ENCODE measurements at places on chromosomes 3 and 15. TPM values are rescaled to one million over a fixed set of nuclear protein-coding genes. Genes with fewer than 3 reads are reported as not detected.
A peak's percentile ranks its signal among the peaks of the same experiment; 100 is the strongest.

GRCh38 chr3:69200384-69201068 lies 78.1 kb upstream of the LMOD3 start:
- peak; percentile 78 for DNase-seq

- DNase-seq = no peak
Measured at GRCh38 chr3:23668430-23668904, 137.3 kb upstream of the UBE2E1 start.

DNA sequence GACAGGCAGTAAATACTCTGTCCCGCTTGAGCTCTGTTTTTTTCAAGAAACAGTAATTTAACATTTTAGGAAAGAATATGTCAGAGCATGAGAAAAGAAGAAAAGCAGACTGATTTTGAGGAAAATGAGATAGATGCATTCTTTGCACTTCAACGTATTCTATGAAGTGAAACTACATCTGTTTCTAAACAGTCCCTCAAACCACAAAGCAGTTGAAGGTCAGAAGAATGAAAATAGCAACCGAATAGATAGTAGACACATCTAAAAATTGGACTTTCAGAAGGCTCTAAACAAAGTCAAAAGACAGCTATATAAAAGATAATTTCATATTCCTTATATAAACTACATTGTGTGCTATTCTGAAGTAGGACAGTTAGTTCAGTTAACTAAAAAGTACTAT lies 172.6 kb upstream of the LRRC3B start:
- DNase-seq = no peak

DNA sequence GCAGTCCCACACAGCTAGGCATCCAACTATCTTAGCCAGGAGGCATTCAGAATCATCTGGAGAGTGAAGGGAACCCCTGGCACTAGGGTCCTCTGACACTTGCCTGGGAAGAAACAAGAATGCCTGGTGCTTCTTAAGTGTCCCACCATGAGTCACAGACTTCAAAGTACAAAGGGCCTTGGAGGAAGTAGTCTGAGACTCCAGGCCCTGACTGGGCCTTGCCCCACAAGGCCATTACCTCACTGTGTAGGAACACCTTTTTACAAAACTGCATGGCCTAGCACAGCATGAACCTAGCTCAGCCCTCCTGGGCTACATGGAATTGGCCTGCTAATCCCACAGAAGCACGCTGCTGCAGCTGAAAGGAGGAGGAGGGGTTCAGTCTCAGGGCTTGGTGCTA lies 104.5 kb upstream of the SLCO2A1 start:
- no peak for DNase-seq

DNA sequence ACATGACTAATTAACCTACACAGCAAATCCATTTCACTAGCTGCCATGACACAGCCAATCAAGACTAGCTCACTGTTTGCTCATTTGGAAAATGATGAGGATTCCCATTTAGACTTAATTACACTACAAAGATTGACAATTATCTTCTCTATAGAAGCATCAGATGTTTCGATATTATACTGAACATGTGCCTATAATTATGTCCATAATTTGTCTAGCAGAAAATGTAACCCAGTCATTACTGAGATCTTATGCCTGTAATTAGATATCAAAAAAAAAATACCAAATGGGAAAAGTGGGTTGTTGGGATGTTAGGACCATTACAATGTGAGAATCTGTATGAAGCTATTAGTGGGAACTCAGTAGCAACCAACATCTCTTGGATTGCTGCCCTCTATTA lies 344.2 kb upstream of the MCTP2 start:
- DNase-seq = no peak

DNA sequence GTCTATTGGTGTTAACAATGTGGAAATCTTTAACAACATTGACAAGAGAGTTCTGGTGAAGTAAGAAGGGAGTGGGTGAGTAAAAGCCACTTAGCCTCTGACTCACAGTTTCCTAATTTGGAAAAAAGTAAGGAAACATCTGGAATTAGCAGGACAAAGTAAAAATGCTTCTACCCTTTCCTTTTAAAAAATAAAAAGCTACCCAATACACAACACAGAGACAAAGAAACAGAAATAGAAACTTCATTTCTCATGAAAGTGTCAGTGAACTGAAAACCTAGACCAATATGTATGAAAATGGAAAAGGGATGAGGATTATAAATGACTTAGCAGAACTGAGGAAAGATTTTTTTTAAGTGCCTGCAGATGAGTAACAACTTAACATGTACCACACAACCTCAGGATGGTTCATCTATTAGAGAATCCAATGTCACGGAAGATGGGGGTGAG lies 65.4 kb downstream of the SSR3 start:
- DNase-seq = no peak

- DNase-seq = no peak
Measured at GRCh38 chr3:136772709-136773108, 20.5 kb upstream of the STAG1 start.

DNA sequence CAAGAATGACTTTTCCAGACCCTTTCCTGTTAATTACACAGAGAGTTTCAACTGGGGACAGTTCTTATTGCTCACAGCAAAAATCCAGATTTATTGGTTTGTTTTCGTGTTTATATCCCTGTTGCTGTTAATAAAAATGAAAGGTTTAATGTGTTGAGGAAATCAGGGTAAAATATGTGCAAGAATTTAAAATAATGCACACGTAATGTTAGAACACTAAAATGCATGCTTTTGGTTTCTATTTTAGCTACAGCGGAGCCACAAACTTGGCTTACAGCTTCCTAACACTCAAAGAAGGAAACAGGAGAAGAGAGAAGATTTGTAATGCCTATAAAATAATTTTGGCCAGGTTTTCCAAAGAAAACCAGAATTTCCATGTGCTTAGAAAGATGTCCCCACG lies 62.7 kb downstream of the CASR start:
- no peak for DNase-seq

GRCh38 chr15:70100474-70101341 lies 3.0 kb upstream of the TLE3 start:
- peak; percentile 68 for DNase-seq

GRCh38 chr3:43372809-43373559 lies 86.6 kb downstream of the SNRK start:
- DNase-seq = no peak

DNA sequence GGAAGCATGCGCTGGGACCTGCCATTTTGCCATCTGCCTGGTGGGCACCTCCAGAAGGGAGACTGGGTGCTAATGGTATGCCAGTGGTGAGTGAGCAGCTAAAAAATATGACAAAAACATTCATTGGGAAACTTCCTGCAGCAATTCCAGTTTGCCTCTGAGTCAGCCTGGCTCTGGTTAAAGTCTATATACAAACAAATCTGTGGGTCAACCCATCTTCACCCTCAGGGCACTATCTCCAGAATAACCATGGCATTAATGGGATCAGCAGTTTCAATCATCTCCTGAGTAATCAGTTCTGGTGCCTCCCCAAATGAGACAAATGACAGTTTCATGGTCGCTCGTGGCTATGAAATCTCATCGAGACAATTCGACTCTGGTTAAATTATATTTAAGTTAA lies 21.5 kb downstream of the FRMD4B start:
- no peak for DNase-seq

DNA sequence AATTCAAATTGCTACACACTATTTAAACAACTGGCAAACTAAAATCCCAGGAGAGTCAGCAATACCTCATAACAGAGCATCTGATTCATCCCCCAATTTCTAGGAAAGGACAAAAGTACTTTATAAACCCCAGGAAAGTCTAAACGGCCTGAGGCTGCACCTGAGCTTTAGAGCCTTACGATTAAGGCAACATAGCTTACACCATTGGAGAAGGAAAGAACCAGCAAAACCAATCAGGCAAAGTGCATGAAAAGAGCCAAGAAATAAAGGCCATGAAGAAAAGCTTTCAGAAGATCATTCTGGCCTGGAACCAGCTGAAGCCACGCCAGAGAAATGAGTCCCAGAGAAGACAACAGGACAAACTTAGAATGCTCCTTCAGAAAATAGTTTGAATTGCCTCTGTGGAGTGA lies 48.1 kb downstream of the PTPN9 start:
- no peak for DNase-seq

- no peak for DNase-seq
Measured at GRCh38 chr15:72749700-72750099, 33.9 kb downstream of the ADPGK start.

GRCh38 chr3:100540791-100541334 lies 48.4 kb downstream of the TMEM45A start:
- DNase-seq = no peak

- no peak for DNase-seq
Measured at GRCh38 chr3:168497183-168497582, 401.5 kb upstream of the GOLIM4 start.

- DNase-seq = no peak
Measured at GRCh38 chr3:146781606-146782005, 176.5 kb upstream of the PLSCR5 start.

GRCh38 chr3:76096036-76096435 lies 310.7 kb upstream of the ZNF717 start:
- DNase-seq = no peak

DNA sequence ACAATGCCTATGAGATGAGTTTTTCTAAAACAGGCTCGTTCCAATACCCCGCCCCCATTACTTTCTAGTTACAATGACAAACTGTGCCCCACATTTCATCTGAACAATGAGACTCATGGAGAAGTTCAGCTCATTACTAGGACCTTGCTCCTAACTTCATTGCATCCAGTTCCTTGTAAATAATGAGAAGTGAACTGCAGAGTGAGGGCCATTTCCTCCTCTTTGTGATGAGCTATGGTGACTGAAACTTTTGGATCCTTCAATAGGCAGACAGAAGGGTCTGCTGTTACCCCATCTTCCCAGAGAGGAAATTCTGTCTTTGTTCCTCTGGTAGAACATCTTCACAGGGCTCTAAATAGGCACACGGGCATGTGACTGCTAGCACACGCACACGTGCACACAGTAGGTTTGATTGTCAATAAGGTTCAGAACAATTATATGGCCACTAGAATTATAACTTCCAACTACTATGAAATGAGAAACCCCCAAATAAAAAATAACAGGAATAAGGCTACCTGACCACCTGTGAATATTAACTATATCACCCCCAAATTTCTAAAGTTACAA lies 51.8 kb downstream of the SERP1 start:
- DNase-seq = no peak

DNA sequence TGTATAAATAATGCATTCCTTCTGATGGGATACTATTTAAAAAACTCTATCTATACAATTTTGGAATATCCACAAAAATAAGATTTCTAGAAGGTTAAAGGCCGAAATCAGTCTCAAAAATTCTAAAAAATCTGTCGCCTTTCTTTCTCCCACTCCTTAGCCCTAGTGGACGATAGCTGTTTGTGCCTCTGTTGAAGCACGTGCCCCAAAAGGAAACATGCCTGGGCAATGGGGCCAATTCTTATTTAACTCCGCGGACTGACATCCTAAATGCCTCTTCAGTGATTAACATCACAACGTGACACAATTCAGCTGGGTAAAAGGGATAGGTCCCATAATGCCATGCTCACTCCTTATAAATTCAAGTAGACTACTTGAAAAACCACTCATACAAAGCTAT lies 65.1 kb downstream of the GAP43 start:
- DNase-seq = no peak

Gene MEX3B
- total RNA-seq = 0.99 TPM

Gene TMEM266
- total RNA-seq = 0.11 TPM

Gene ACKR2
- total RNA-seq = 1.2 TPM

Gene IL17RC
- total RNA-seq = 0.32 TPM

Gene BCL2A1
- 47.9 TPM for total RNA-seq

Gene CLDN16
- total RNA-seq = not detected

Gene ATP13A5
- total RNA-seq = not detected

Measured in activated CD8-positive, alpha-beta T cell treated with anti-CD3 and anti-CD28 coated beads for 36 hours (primary cell).